ENCODE measurements at places on chromosomes 2 and 18.

- no peak for DNase-seq
These were observed 286.5 kb upstream of the CRIM1 start for GRCh38 chr2:36069074-36069473.

- no peak for DNase-seq
These were observed 20.3 kb downstream of the POU3F3 start for GRCh38 chr2:104874230-104874629.

DNA sequence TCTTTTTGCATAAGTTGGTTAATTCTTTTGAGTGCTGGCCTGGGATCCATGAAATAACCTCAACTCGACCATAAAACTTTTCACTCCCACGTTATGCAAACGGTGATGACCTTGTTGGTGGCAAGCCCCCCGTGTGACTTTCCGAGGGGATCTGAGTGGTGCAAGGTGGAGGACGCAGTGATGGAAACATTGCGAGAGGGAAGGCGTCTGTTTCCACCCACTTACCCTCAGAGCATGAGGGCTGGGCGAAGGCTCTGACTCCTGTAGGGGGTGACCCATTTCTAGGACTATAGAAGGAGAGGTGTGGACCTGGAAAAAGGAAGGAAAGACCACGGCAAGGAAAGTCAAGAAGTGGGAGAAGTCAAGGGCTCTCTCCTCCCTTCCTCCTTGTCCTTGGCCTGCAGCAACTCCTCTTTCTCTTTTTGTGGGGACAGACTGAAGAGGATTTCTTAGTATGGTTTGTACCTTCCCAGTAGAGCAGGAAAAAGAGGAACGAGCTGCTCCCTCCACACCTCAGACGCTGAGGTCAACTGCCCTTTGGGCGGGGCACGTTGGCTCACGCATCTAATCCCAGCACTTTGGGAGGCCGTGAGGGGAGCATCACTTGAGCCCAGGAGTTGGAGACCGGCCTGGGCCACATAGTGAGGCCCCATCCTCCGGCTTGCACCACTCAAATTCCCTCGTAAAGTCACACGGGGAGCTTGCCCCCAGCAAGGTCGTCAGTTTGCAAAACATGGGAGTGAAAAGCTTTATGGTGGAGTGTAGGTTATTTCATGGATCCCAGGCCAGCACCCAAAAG, 15.5 kb upstream of the CD8A start:
- no peak for DNase-seq

DNA sequence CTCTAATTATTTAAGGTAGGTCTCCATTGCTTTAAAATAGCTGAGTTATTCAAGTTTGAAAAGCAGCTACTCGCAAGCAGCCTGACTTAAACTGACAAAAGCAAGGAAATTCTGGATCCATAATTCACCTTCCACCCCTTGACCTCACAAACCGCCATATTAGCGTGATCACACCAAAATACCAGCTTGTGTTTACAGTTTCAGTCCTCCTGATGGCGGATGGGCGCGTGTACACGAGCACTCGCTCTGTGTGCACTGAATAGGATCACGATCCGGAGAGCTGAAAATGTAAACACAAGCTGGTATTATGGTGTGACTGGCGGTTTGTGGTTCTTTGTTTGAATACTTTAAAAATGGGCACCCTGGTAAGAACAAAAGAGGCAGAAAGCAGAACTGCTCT, 42.4 kb upstream of the PSMD14 start:
- no peak for DNase-seq

GRCh38 chr18:51054764-51055163, 24.8 kb downstream of the SMAD4 start:
- no peak for DNase-seq

GRCh38 chr2:151833984-151834383, 5.8 kb upstream of the ARL5A start:
- no peak for DNase-seq
